ENCODE measurements at places on chromosomes 2 and 18. TPM values are rescaled to one million over a fixed set of nuclear protein-coding genes. Genes with fewer than 3 reads are reported as not detected.
A peak's percentile ranks its signal among the peaks of the same experiment; 100 is the strongest.

KHK gene
- total RNA-seq = 2.6 TPM

RALBP1 gene
- total RNA-seq = 117 TPM

XIRP2 gene
- 0.42 TPM for total RNA-seq

CHRNG gene
- total RNA-seq = not detected

EMX1 gene
- total RNA-seq = not detected

DNA sequence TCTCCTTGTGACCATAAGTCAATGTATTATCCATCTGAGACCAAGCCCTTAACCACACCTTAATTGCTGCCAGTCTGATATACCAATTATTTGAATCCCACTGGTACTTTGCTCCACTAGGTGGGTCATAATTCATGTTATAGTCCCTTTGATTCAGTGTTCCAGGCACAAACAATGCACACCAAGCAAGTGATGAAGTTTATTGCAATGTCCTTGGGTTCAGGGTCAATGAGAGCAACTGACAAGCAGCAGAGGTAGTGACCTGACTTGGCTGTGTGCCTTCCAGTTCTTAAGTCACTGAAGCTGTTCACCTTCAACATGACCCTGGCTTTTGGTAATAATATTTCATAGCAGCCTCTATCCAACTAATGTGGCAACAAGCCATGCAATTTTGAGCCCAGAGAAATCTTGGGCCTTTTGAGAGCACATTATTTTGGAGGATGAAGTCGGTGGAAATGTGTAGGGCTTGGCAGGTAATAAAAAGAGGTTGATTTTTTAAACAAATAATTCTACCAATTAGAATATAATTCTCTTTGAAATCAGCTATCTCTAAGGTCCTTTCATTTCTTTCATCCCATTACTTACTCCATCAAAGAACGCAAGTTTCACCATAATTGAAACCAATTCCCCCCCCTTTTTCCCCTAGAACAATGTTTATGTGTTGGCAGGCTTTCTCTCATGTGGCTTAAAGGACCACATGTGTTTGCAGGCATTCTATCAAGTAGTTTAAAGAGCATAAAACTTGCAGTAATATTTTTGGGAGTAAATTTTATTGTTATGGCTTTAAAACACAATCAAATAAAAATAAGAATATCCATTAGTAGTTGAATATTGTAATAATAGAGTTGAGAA is 3.1 kb upstream of the CPO start:
- no peak for DNase-seq

DNA sequence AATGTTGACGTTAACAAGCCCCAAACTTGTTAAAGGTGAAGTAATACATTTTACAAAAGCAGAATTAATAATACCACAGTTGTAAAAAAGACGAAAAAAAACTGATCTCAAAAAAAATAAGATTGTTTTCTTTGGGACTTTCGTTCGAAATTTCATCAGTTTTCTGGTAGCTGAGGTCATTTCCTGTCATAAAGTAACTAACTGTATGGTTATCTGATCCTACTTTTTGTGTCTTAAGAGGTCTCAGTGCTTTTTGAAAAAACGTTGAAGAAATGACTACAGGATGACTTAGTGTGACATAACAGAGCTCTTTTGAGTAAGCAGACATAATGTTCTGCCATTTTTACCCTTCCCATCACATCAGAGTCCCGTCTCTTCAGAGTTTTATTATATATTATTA is 79.3 kb downstream of the BIRC6 start:
- DNase-seq = no peak

DNA sequence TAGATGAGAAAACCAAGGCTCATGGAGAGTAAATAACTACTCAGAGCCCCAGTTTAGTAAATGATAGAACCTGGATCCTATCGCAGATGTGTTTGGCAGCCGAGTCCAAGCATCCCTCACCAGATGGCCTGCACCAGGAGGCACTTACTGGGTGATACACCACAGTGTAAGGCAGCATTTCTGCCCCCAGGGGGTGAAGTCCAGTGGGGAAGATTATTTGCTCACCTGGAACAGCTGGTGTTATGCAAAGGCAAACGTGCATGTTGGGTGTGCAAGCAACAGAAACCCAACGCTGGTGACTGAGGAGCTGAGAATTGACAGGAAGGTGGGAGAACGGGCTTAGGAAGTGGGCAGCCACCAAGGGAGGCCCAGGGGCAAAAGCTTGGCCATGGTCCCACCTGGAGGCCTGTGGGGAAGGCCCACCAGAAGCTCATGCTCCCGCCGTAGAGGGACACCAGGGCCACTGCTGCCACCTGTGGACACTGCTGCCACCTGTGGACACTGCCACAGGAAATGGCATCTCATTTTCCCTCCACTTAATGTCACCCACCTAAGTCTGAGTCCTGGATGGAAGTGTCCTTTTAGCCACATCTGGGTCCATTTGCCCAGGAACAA is 100.6 kb downstream of the TFCP2L1 start:
- DNase-seq = no peak

DNA sequence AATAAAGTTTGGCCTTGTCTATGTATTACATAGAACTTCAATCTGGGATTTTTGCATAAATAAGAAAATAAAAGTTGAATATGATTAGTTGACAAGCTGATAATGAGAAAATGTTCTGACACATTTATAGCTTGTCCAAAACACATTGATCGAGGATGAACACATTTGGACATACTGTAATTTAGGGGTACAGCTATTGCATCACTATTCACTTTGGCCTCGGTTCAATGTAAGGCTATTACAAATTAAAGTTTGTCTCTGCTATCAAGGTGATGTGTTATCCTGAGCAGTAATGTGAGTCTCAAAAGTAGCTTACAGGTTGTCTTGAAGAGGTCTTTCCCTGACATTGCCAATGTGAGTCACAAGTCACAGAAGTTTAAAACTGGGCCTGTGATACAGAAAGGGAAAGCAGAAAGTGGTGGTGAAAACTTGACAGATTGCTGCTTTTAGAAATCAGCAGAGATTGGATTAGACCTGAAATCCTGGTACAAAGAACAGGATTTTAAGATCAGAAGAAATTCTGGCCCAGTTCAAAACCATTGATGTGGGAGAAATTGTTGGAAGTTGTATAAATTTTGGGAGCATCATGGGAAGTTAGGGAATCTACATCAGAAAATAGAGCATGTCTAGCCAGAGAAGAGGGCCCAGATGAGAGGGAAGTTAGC is 674.1 kb downstream of the NYAP2 start:
- DNase-seq = no peak

DNA sequence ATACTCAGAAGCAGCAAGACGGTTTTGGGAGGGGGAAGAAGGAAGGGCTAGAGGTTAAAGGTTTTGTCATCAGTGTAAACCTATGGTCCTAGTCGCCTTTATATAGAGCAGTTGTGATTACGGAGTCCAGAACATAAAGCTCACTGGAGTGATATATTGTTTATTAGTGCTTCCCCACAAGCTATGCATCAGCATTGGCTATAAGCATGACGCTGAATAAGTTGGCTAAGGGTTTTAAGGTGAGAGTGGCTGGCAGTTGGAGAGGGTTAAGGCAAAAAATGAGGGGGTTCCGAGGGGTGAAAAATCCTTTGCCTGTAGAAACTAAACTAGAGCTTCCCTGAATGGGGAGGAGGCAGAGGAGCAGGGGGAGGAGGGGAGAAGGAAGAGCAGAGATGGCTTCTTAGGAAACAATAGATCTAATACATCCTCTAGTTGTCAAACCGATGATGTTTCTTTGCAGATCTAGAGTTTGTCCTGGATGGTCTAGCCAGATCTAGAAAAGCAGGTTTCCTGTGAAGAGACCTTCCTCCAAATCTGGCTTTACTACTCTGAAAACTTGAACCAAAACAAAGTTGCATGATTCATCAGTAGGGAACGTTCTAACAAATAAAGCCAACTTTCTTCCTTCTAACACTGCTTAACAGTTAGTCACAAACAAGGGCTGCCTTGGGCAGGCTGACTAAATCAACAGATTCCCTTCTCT is 2.5 kb downstream of the KLF7 start:
- DNase-seq = peak; percentile 55
